Esophagus muscularis mucosa (tissue), 4 donors: ENCODE measurements at places on chromosomes 12 and 14. TPM values are rescaled to one million over a fixed set of nuclear protein-coding genes. Genes with fewer than 3 reads are reported as not detected.

Gene KRT71
- total RNA-seq: not detected

Gene ANO4
- total RNA-seq: 0.17 TPM

Gene PRIMA1
- 23.7 TPM for total RNA-seq

Gene CEBPE
- total RNA-seq: not detected

Gene MYL6B
- 37.3 TPM for total RNA-seq

Gene ETFBKMT
- 5.1 TPM for total RNA-seq

Gene NTF3
- total RNA-seq: not detected

Gene IFT81
- total RNA-seq: 15.7 TPM

Gene ASB2
- 53.5 TPM for total RNA-seq

Gene NUMB
- total RNA-seq: 63.4 TPM

Gene POTEM
- not detected for total RNA-seq

Gene OASL
- total RNA-seq: 0.26 TPM

Gene TAS2R8
- total RNA-seq: not detected

Gene ENDOU
- not detected for total RNA-seq

Gene ATF7IP
- total RNA-seq: 27.3 TPM

Gene ASCL1
- not detected for total RNA-seq

Gene CELA1
- not detected for total RNA-seq

Gene GOLGA3
- 108 TPM for total RNA-seq

Gene STAC3
- 1.7 TPM for total RNA-seq

Gene SAMD15
- total RNA-seq: 0.42 TPM

Gene KRT6A
- 5.4 TPM for total RNA-seq

Gene CLSTN3
- 14.4 TPM for total RNA-seq

Gene OR4M1
- total RNA-seq: not detected

Gene PTGR2
- 4.1 TPM for total RNA-seq

Gene TMED8
- total RNA-seq: 21.8 TPM

Gene SIX1
- 0.42 TPM for total RNA-seq

Gene CGRRF1
- total RNA-seq: 10.7 TPM

Gene GLS2
- 0.97 TPM for total RNA-seq
